Caco-2 (cell line): ENCODE measurements at places on chromosomes 6 and 20.

DNA sequence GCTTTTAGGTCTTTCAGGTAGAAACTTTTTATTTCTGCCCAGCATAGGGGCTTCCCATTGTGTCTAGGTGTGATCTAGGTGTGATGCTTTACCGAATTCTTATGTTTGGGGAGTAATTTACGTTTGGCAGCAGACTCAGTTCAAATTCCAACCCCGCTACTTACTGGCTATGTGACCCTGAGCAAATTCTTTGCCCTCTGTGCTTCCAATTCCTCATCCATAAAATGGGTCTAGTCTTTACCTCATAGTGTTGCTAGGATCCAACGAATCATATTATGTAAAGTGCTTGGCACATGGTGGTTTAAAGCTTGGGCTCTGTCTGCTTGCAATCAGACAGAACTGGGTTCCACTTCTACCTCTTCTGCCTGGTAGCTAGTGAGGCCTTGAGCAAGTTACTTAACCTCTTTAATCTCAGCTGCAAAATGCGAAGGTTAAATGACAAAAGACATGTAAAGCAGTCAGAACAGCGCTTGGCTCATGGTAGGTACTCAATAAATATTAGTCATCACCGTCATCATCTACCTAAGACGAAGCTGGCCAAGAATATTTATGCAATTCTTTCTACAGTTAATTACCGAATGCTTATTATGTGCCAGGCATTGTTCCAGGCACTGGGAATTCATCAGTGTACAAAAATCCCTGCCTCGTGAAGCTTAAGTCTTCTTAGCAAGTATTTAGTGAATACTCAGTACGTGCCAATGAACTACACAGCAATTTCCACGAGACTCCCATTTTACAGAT, 1.0 kb downstream of the NSFL1C start:
- DNase-seq = no peak

DNA sequence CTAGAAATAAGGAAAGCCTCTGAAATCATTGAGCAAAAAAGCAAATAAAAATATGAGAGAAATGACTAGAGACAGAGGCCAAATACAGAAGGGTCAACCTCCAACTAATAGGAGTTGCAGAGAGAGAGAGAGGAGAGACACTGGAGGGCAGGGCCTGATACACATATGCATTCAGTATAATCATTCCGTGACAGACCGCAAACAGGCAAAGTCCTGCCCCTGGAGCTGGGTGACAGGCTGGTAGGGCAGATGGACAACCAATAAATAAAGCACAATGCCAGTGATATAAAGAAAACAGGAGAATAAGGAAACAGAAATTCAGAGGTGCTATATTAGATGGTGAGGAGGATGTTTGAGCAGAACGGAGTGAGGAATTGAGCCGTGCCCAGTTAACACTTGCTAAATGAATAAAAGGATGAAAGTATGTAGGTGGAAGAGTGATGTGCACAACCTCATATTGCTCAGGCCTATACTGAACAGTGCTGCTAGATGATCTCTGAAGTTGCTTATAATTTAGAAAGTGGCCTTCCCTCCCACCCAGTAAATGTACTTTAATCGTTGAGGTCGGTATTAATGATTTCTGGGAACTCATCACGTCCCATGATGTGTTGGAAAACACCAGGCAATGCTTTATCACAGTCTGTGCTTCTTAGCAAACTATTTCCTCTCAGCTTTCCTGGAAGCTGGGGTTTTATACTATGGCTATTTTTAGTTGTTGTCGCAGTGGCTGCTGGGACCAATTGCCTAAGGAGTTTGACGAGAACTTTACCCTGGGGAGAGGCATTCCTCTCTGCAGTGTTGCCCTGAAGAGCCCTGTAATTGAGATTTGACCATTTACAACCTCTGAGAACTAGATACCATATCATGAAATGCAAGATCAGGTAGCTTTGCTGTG, 37.6 kb upstream of the CLIC5 start:
- peak; percentile 49 for DNase-seq

- no peak for DNase-seq
Measured at GRCh38 chr20:18802012-18802634, 11.5 kb upstream of the SCP2D1 start.

- DNase-seq = no peak
Measured at GRCh38 chr6:43310624-43311023, 2.0 kb upstream of the CRIP3 start.

- no peak for DNase-seq
Measured at GRCh38 chr6:906920-907319, 214.0 kb upstream of the EXOC2 start.

DNA sequence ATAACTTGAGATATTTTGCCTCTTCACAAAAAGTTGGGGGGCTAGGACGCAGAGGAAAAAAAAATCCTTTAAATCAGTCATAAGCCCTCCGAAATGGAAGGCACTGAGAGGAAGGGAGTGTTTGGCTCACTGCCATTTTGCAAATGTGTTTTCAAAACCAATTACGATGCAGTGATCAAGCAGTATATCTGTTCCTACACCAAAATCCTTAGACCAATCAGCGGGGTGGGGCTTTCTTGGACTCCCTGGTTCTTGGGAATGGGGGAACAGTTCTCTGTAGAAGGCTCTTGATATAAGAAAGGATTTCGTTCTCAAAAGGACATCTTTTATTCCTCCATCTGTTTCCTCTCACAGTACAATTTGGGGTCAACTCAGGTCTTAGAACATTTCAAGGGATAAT, 478.6 kb upstream of the JARID2 start:
- DNase-seq = no peak

DNA sequence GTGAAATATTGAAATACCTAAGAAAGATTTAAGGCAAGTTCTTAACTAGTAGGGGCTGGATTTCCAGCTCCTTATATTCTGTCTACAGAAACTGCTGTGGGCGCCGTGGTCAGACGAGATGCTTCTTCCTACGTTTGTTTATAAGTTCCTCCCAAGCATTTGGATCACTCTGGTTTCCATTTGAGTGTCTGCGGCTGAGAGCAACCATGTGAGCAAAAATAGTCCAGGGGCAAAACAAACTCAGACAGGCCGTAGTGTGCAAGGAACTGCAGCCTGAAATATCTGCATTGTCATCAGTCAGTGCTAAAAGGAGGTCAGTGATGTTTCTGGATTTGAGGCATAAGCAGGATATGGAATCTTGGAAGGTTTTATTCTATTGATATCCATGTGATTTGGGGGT, 485.9 kb upstream of the JAG1 start:
- no peak for DNase-seq

- DNase-seq = no peak
Measured at GRCh38 chr6:100774681-100775080, 106.4 kb downstream of the ASCC3 start.

GRCh38 chr6:47366335-47366890, 56.7 kb upstream of the TNFRSF21 start:
- DNase-seq = no peak

DNA sequence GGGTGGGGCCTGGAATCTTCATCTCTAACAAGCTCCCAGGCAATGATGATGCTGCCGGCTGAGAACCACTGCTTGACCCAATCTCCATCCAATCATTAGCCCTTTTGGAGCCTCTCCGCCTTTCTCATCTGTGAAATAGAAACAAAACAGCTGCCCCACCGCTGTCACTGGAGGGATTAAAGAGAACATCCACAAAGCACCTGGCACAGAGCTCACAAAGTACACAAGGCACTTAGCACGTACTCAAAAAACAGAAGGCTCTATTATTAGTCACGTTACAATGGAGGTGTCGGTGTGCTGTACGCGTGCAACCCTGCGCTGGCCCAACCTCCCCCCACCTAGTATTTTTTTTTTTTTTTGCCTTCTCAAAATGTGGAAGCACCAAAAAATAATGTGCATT, 213.5 kb upstream of the ARID1B start:
- no peak for DNase-seq

GRCh38 chr6:118755941-118756646, 104.7 kb upstream of the CEP85L start:
- DNase-seq = no peak

- DNase-seq = no peak
Measured at GRCh38 chr20:32535316-32535952, 49.7 kb downstream of the NOL4L start.

DNA sequence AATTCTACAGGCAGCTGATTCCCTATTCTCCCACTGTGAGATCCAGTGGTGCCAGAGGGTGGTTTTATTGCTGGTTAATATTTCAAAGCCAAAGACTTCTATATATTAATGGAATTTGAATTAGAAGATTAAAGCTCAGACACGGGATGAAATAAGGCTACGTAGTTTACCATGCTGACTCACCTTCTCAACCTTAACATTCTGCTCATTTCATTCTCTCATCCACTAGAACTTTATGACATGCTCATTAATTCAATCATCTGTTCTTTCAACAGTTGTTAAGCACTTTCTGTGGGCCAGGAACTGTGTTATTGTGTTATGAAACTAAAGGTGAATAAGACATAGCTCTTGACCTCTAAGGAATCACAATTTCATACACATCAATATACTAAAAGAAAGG, 456.9 kb upstream of the MAP3K7 start:
- DNase-seq = no peak

DNA sequence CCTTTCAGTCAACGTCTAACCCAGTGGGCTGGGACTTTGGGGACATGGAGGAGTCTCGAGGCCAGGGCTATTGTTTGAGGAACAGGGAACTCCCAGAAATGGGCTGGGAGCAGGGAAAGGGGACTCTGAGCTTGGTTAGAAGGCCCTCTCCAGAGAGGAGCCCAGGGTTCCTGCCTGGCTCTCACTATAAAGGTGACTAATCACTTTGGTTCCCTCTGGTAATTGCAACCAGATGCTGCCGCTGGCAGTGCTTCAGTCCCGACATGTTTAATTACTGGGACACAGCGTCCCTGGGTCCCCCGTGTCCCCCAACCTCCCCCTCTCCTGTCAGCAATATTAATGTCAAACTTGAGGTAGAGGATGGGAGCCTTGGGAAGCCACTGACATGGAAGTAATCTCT, 5.0 kb upstream of the GDF5 start:
- no peak for DNase-seq

- no peak for DNase-seq
Measured at GRCh38 chr6:88381289-88381642, 215.1 kb upstream of the CNR1 start.

DNA sequence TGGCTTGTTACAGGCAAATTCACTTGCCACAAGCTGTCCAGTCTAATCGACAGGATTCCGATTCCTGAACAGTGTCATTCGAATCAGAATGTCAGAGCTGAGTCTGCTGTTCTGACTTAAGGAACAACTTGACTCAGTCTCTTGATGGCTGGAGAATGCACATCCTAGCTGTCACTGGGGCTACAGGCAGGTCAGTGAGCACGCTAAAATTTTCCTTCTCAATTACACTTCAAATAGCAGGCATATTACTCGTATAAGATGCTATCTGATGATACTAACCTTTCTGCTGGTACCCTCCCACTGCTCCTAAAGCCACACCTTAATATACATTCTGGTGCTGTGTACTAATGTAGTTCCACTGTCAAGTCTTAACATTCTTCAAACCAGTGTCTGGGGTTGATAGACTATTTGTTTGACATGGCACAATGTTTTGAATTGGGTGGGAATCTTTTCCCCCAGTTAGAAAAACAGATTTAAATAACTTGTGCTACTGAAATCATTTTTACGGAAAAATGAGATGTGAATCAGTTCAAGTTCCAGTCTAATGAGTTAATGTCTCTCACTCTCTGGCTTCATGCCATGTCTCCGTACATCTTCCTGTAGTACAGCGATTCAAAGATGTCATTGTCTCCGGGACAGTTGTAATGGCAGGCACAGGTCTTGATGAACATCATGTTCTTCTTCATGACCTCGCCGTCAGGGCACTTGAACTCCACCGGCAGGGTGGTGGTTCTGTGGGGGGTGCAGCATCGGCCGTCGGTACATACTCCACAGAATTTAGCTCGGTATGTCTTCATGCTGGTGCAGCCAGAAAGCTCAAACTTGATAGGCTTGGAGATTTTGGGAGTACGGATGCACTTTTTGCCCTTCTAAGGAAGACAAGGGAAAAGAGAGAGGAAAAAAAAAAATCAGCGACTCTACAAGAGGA, 2.2 kb downstream of the CCN2 start:
- no peak for DNase-seq

DNA sequence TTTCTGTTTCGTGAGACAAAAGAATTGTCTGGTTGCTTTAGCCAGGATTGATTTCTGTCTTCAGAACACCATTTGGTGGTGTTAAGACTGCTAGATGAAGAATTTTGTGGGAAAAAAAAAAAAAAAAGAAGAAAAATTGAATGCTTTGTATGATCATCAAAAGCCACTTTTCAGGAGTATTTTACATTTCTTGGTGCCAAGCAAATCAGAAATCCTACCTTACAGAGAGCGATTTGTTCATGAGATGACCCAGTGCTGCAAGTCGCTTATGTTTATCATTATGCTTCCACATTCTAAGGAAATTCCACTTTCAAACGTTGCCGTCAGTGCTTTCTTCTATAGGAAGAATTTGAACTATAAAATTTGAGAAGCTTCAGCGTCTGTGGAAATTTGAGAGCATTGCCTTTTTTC, 228.7 kb downstream of the BCKDHB start:
- DNase-seq = no peak

- DNase-seq = no peak
Measured at GRCh38 chr6:15287670-15288375, 42.0 kb downstream of the JARID2 start.

DNA sequence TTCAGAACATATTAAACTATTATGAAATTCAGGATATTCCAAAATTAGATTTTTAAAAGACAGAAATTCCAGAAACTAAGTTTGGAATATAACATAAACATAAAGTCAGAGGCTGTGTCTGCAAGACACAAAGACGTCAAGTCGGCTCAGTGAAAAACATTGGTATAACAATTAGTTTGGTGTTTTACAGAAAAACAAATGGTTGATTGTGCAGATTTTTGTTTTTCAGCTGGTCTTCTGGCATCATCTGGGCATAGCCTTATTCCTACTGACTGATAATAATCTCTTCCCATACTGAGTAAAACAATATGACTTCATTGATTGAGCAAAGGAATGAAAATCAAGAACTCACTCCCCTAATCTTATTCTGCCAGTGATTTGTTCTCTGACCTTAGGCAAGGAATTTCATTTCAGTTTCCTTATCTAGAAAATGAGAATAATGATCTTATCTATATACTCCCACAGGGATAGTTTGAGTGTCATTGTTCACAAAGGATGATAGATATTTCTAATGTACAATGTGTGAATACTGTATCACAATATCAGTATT, 84.3 kb downstream of the FRK start:
- DNase-seq = no peak

DNA sequence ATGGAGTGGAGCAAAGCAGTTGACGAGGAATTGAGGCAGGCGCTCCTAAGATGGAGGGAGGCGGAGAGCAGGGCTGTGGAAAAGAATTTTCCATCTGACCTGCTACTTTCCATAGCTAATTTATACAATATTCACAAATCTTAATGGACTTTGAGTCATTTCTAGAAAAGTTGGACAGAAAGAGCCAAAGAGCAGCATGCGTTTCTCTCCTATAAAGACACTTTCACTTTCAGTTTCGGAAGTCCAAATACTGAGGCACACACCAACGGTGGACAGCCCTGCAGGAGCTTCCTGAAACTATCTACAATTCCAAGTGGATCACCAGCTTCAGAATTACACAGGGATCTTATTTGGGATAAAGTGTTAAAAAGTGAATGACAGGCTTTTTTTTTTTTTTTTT, 43.5 kb downstream of the PANK2 start:
- DNase-seq = no peak
